ENCODE measurements at places on chromosomes 3 and 15. TPM values are rescaled to one million over a fixed set of nuclear protein-coding genes. Genes with fewer than 3 reads are reported as not detected.

IMPG2 gene
- total RNA-seq = 0.04 TPM

PAK6 gene
- total RNA-seq = 8.4 TPM

MKRN2OS gene
- total RNA-seq = not detected

WDR72 gene
- total RNA-seq = 26.4 TPM

CSPG5 gene
- total RNA-seq = 1.5 TPM

ERICH6 gene
- not detected for total RNA-seq

FILIP1L gene
- 0.30 TPM for total RNA-seq

FOXB1 gene
- total RNA-seq = 32.7 TPM

UMPS gene
- 48.1 TPM for total RNA-seq

TIPIN gene
- total RNA-seq = 17.0 TPM

C3orf52 gene
- total RNA-seq = 11.3 TPM

- peak; percentile 28 for DNase-seq
Measured at GRCh38 chr3:122458992-122459391, 43.1 kb upstream of the WDR5B start.

DNA sequence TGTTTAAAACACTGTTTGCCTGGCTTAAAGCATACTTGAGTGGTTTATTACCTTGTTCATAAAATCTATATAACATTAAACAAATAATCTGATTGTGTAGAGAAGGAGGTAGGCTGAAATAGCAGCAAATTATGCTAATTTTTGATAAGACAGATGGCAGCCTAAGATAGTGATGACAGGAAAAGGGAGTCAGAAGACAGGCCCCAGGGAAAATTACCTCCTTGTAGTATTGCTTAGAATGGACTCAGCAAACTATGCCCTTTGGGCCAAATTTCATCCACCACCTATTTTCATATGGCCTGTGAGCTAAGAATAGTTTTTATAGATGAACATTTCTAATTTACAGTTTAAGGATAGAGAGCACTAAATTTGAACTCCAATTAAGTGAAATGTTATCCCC lies 37.8 kb downstream of the CHD2 start:
- DNase-seq = no peak

GRCh38 chr15:50381438-50381837 lies 26.4 kb upstream of the GABPB1 start:
- DNase-seq = no peak

- DNase-seq = no peak
Measured at GRCh38 chr3:105722943-105723556, 145.8 kb downstream of the CBLB start.

- no peak for DNase-seq
Measured at GRCh38 chr15:75037685-75038084, 14.3 kb downstream of the PPCDC start.

GRCh38 chr3:102148598-102149337 lies 286.0 kb upstream of the ZPLD1 start:
- no peak for DNase-seq

GRCh38 chr3:70658513-70659310 lies 346.3 kb upstream of the MDFIC2 start:
- no peak for DNase-seq

DNA sequence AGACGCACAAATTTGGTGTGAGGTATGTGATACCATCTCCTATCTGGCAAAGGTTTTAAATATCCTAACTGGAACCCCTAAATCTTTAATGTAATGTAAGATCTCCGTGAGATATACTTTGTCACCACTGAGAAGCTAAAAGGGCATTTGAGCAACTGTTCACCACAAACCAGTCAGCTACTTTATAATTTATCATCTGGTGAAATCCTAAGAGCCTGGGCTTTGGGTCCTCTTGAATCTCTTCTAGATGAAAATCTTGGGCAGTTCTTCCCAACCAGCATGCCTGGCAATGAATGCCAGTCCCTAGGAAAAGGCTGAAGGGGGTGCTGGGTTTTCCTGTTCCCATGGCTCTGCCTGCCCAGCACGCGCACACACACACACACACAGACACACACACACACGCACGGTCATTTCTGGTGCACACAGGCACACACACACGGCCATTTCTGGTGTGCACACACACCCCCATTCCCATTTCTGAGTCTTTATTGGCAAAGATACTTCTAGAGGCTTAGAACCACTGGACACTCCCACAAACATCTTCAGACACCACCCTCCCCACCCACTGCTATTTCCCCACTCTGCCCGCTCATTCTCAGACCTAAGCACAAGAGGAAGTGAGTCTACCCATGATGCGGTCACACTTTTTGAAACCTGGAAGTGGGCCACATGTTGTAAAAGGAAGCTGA lies 72.6 kb downstream of the MYO1E start:
- DNase-seq = no peak

DNA sequence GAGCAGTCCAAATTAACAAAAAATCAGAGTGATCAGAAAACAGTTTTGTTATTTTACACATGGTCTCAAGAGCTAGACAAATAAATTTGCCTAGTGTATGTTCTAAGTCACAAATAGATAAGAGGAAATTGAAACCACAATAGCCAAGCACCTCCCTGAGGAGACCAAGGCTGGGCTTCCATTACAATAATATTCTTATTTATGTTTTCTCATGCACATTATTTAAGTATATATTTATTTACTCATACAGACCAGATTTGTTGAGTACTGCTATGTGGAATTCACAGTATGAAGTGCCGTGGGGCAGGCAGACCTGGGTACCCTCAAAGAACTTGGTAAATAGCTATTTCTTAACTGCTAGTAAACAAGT lies 242.3 kb upstream of the ICE2 start:
- no peak for DNase-seq

GRCh38 chr3:34037260-34037659 lies 238.8 kb downstream of the PDCD6IP start:
- no peak for DNase-seq

- no peak for DNase-seq
Measured at GRCh38 chr3:80014576-80014975, 246.8 kb upstream of the ROBO1 start.

GRCh38 chr3:81602781-81603180 lies 158.7 kb downstream of the GBE1 start:
- no peak for DNase-seq

GRCh38 chr3:168116279-168116678 lies 20.6 kb upstream of the GOLIM4 start:
- DNase-seq = no peak

GRCh38 chr15:98152156-98152555 lies 191.7 kb downstream of the ARRDC4 start:
- no peak for DNase-seq

- DNase-seq = no peak
Measured at GRCh38 chr3:195156286-195156890, 114.6 kb downstream of the XXYLT1 start.

GRCh38 chr15:48285329-48286214 lies 45.7 kb upstream of the DUT start:
- DNase-seq = peak; percentile 41

Data from H7 (cell line).